ENCODE measurements at places on chromosomes 16 and 17.
A peak's percentile ranks its signal among the peaks of the same experiment; 100 is the strongest.

- no peak for DNase-seq
These were observed 6.5 kb downstream of the XPO6 start for GRCh38 chr16:28205117-28205899.

DNA sequence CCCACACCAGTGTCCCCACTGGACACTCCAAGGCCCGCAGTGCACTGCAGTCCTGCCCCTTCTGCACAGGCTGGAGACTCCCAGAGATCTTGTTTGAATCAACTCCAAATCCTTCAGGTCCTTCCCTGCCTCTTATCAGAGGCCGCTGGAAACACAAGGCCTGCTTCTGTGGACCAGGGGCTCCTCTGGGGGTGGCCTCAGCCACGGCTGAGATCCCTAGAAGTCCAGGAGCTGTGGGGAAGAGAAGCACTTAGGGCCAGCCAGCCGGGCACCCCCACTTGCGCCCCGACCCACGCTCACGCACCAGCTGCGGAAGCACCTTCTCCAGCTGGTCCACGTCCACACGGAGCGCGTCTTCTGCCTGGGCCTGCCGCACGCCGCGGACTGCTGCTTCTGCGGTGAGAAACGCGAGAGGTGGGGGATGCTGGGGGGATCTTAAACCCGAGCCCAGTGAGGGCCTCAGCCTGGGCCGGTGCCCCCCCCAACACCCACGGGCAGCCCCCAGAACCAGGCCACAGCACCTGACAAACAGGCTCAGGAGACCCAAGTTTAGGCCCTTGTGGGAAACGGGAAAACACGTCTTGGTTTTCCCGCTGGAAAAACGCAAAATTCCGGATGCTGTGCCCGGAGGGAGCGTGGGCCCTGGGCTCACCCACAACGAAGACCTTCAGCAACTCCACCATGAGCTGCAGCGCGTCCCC, 3.5 kb downstream of the CENPX start:
- DNase-seq: no peak

GRCh38 chr16:59635674-59636073, 901.6 kb upstream of the GOT2 start:
- no peak for DNase-seq

DNA sequence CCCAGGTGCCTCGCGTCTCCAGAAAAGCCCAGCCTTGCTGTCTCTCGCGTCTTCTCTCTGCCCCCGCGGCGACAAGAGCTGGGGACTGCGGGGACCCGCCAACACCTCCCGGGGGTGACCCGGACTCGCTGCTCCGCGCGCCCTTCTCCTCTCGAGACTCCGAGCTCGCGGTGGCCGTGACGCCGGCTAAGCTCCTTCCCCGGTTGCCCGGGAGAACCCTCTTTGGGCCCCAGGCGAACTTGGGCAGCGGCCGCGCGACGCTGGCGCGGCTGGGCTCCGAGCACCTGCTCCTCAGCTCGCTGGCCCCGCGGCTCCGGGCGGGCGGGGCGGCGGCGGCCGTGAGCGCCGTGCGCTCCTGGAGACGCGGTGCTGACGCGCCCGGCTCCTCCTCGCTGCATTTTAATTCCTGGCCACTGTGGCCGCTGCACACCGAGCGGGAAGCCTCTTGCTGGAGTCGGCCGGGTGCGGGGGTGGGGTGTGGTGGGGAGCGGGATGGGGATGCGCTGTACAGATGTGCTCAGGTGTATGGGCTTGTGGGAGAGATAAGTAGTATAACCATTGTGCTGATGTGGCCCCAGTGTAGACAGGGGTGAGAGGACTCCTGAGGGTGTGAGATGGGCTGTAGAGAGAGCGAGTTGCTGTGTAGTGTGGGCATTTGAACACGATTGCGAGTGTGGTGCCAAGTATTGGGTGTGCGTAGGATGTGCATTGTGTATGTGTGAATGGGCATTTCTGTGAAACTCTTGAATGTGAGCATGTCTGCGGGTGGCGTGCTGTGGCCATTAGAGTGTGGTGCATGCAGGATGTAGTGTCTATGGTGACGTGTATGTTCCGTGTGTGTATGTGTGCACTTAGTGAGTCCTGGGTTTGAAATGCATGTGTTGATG, at the start of gene ASIC2:
Gene ASIC2 (minus strand): TSS at position 315 of the 887 bp plus-strand sequence.
- DNase-seq: no peak

DNA sequence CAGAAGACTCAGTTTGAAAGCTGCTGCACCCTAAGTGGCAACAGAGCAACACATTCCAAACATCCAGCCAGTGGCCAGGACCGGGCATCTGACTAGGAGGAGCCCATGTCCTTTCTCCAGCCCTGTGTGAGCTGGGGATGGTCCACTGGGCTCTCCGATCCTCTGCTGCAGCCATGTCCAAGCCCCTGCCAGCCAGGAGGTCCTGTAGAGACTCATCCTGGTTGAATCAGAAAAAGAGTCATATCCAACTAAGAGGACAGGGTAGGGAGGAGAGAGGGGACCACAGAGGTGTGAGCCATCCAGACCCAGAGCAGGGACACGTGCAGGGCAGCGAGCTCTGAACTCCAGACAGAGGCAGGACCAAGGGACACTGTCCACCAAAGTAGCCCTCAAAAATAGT, 163.0 kb upstream of the CDH5 start:
- DNase-seq: no peak

DNA sequence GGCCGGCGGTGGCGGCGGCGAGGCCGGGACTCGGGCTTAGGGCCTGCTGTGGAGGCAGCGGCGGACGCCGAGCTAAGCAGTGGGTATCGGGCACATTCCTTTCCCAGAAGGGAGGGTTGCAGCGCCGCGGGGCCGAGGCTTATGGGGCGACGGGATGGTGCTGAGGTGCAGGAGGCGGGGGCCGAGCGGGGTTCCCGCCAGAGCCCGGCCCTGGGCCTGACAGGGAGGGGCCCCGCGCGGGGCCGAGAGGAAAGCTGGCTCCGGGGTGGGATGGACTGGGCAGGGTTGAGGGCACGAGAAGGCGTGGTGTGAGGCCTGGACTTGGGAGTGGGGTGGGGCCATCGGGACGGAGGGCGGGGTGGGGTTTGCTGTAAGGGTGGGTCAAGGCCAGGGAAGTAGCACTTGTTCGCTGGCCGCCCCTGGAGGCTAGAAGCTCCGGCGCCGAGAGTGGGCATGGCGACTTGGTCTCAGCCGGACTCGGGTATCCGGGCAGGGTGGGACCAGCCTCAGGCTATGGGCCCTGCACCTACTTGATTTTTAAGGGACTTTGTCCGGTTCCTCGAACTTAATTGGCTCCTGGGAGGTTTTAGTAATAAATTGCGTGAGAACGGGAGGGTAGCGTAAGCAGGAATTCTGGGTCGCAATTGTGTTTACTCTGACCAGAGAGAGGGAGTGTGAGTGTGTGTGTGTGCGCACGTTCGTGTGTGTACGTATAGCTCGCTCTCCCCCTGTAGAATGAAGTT, 396 bp downstream of the NFE2L1 start:
- DNase-seq: peak; percentile 91

DNA sequence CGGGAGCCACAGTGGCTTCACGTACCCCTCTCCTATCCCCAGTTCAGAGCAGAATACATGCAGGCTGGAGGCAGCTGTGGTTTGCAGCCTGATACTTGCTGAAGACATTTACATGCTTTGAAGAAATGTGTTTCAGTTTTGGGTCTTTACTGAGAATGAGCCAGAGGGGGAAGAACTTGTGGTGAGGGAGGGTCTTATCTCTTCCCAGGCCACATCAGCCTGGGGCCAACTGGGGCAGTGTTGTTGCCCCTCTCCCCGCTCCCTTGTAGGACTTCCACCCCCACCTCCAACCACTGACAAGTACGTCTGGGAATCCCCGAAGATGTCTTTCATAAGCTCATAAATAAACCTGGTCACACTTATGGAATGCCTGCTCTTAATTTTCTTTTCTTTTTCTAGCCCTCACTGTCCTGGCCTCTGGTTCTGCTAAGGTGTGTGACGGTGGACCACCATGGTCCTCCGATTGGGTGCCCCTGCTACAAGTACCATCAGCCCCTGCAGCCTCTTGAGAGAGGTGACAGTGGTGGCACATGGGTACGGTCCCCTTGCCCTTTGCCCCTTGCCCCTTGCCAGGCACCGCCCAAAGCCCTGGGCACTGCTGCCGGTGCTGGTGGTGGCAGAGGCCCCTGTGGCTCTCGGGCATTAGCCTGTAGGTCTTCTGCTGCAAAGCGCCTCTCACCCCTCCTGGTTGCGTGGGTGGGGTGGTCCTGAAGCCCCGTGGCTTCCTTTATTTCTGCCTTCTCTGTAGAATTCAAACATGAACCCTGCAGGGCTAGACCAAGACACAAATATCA, 144.8 kb upstream of the RPH3AL start:
- DNase-seq: no peak

DNA sequence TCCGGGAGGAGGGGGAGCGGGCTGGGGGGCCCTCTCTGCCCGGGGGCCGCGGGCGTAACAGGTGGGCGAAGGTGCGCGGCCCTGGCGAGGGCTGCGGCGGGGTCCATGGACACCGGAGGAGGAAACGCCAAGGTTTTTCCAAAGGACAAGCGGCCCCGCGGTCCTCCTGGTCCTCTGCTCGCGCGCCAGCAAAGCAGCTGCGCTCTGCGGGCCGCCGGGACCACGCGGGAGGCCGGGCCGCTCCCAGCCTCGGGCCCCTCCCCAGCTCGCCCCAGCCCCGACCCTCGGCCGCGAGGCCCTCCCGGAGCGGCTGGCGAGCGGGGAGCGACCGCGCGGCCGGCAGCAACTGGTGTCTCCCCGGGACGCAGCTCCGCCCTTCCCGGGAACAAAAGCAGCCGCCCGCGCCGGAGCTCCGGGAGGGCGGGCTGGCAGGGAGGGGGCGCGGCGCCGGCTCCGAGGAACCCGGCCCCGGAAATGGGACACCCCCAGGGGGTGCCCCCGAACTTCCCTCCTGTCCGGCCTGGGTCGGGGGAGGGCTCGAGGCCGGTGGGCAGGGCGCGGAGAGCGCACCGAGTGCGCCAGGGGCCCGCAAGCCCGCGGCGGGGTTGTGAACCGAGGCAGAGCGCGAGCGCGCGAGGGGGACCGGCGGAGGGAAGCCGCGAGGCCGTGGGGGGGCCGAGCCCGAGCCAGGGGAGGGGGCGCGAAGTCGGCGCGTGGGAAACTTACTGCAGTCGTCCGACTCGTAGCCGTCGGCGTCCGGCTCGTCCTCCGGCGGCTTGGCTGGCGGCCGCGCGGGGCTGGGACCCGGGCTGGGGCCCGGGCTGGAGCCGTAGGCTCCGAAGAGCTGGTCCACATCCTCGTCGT, 837 bp downstream of the DOC2B start:
- DNase-seq: no peak

DNA sequence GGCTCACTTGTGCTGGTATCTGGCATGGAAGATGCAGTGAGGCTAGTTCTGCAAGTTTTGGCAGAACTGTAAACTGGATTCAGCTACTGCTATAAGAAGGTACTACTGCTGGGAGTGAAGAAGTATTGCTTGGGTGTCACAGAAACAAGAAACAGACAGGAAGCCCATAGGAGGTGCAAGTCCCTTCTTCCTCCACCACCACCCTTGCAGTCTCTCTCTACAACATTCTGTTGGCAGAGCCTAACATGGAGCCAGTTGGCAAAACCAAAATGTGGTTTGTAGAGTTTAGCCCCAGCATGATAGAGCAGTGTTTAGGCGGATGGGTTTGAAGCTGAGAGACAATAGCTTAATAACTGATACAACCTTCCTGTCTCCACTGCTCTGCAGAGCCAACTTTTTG, 72.6 kb downstream of the NLK start:
- no peak for DNase-seq

DNA sequence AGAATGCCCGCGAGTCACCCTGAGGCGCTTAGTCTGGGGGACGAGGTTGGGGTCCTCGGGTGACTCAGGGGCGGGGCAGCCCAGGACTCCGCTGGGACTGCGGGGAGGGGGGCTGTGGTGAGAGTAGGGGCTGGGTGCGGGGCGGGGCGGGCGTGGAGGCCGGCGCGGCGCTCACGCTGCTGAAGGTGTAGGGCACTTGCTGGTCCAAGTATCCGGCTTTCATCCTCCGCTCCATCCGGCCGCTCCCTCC, 832 bp downstream of the ETV4 start:
- DNase-seq: no peak

DNA sequence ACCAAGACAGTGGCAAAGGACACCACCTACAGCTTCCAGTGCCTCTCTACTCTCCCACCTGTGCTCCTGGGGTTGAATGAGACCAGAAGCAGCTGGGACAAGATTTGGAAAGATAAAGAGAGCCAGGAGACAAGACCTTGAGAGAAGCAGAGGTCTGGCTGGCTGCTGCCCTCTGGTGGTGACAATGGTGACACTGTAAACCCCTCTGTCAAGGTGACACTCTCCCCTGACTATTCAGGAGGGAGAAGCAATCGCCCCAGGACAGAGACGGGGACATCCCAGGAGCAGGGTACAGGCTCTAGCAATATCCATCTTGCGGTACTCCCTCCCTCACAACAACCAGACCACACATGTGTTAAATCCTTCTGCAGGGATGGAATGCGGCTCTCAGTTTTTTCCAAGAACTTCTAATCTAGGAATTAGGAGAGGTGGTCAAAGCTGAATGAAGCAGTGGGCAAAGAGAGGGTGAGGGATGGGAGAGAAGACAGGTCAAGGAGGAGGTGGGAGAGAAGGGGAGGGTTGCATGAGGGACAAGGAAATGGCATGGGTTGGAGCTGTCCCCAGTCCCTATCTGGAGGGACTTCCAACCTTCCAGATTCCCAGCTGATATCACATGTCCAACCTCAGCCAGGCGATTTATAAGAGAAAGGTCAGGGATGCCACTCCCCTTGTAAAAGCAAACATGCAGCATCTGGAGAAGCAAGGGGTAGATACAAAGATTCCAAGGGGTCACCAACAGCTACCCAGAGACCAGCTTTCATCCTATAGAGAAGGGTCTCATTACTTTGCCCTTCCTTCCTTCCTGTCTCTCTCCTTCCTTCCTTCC, 2.9 kb downstream of the PHOSPHO1 start:
- peak; percentile 58 for DNase-seq

GRCh38 chr17:49616601-49617131, 41.0 kb downstream of the NXPH3 start:
- peak; percentile 79 for DNase-seq

- DNase-seq: peak; percentile 82
These were observed 333 bp upstream of the NOG start for GRCh38 chr17:56593086-56593645.

GRCh38 chr16:88843256-88843655, 13.5 kb downstream of the GALNS start:
- no peak for DNase-seq

DNA sequence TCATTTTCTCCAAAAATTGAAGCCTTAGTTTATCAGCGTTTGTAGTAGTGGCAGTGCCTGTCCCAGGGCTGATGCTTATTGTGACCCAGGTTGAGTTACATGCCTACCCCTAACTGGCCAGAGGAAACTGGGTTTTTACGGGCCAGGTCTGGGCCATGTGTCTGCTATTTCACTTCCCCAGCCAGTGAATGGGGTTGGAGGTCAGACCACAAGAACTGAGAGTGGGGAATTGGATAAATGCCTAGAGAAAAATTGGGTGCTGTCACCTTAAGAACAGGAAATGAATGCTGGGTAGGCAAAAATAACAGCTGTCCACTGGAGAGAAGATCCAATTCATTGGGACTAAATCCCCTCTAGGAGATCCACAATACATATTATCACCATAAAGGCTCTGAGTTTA, 5.2 kb downstream of the ADPRM start:
- no peak for DNase-seq

Data from left hindlimb (tissue), 1 donor.